GM23338 (cell line): ENCODE measurements at places on chromosomes 11 and 22. TPM values are rescaled to one million over a fixed set of nuclear protein-coding genes. Genes with fewer than 3 reads are reported as not detected.
A peak's percentile ranks its signal among the peaks of the same experiment; 100 is the strongest.

DNA sequence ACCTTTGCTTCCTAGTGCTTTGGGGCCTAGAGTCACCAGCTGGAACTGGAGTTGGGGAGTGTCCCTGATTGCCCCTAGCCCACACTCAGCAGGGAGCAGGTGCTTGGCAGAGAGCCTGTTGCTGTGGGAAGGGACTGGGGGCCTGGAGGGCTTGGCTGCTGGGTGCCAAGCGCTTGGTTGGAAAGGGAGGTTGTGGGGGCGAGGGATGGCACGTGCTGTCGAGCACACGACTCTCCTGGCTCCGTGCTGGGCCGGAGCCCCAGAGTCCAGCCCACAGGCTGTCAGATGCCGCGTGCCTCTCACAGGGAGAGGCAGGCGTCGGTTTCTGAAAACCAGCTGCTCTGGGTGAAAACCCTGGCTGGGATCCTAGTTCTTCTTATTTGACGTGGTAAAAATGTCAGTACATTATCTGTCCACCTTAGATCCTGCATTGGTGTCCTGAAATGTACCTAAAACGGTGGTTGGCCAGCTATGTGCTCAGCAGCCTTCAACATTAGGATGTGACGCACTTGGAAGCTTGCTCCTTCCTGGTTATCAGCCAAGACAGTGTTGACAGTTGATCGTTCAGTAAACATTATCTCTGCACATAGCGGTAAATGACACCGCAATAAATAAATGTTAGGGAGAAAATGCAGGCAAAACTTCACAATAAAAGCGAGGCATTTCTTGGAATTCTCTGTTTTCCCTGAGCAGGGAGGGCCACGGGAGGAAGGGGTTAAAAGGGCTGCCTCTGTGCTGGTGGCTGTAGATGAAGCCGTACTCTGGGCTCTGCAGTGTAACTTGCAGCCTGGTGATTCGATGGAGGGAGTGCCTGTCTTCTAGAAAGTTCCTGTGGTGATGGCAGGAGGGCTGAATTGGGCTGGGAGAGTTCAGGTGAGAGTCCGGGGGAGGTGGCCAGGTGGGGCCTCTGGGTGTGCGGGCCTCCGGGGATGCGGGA, 29.2 kb downstream of the GRAMD4 start:
- DNase-seq, result no peak

The MS4A15 gene
- not detected in 2 replicates for total RNA-seq

- no peak for DNase-seq
These were observed 91.6 kb upstream of the B3GAT1 start for GRCh38 chr11:134503596-134503995.

- DNase-seq, result peak; percentile 92
These were observed 19.9 kb downstream of the CTNND1 start for GRCh38 chr11:57781529-57781943.

- no peak for DNase-seq
These were observed 1917.0 kb downstream of the LRRC4C start for GRCh38 chr11:39542460-39542859.
